NCI-H526 (cell line): ENCODE measurements at places on chromosomes 13 and 19.

DNA sequence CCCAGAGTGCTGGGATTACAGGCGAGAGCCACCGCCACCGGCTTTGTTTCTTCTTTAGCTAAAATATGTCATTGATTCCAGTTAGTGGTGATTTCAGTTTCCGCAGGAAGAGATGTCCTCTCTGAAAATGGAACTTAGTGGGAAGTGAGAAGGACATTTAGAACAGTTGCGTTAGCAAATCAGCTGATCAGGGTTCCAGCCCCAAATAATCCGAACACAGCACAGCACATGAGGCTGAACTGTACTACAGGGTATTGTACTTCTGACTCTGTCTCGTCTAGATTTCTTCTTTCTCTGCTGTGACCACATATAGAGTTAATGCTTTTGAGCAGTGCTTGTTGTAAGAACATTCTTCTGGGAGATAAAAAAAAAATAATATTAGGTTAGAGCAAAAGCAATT lies 314.4 kb downstream of the MYO16 start:
- no peak for DNase-seq

- no peak for DNase-seq
These were observed 879.0 kb downstream of the UQCRFS1 start for GRCh38 chr19:28333909-28334308.

DNA sequence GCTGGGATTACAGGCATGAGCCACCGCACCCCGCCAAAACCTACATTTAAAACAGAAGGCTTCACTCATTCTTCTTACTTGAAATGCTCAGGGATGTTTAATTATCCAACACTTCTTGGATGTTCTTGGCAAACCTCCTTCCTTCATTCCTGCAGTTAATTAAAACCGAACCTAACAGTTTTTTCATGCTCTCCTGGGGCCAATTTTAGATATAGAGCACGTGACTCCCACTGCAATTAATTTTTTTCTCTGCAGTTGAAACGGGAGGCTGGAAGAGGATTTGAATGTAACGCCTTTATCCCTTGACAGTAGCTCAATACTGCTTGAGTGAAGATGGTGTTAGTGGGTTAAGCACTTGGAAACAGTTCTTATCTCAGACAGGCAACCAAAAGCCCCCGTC lies 4.6 kb upstream of the ACTL9 start:
- DNase-seq: no peak

DNA sequence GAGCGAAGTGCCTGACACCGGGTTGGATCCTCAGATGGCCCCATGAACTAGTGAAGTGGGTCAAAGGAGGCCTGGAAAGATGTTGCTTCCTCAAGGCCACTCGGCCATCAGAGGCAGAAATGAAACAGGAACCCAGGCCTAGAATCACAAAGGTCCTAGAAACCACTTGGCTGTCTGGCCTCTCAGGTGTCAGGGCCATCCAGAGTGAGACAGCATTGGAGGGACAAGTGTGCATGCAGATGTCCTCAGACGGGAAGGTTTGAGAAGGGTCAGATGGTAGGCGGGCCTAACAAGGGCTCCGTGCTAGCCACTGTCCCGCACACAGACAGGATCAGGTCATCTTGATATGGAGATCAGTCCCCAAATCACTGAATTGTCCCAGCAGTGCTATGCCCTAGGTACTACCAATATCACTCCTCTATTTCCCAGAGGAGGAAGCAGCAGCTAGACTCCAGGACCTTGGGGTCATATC lies 14.3 kb downstream of the CCDC97 start:
- no peak for DNase-seq

- DNase-seq: no peak
These were observed 4.3 kb upstream of the C5AR1 start for GRCh38 chr19:47305309-47305751.
